A549 treated with ZK216348 at 1 μM for 4 hours (cell line): ENCODE measurements at places on chromosomes 12 and 14. TPM values are rescaled to one million over a fixed set of nuclear protein-coding genes. Genes with fewer than 3 reads are reported as not detected.

Gene SLC2A14
- total RNA-seq: 0.12 to 0.14 TPM (median 0.13 TPM) in 3 of 5 replicates, not detected in the others

Gene HOXC13
- 11.6 to 22.7 TPM (median 15.6 TPM) in 5 replicates for total RNA-seq

Gene ADAM21
- total RNA-seq: not detected in 5 replicates

Gene ACSS3
- total RNA-seq: 0.04 to 0.06 TPM in 2 of 5 replicates, not detected in the others

Gene CIT
- total RNA-seq: 10.5 to 16.3 TPM (median 13.4 TPM) in 5 replicates

Gene KLRF1
- total RNA-seq: not detected in 5 replicates

Gene KRT8
- 3,219 to 4,452 TPM (median 4,030 TPM) in 5 replicates for total RNA-seq

Gene PLBD1
- 4.1 to 6.1 TPM (median 5.3 TPM) in 5 replicates for total RNA-seq

Gene BCL2L2
- 15.2 to 23.4 TPM (median 20.0 TPM) in 5 replicates for total RNA-seq

Gene TMEM52B
- 0.05 to 0.25 TPM in 2 of 5 replicates, not detected in the others for total RNA-seq

Gene AICDA
- 0.12 to 0.31 TPM (median 0.22 TPM) in 4 of 5 replicates, not detected in the other for total RNA-seq

Gene MEG3
- 40.4 to 74.4 TPM (median 63.5 TPM) in 5 replicates for total RNA-seq

Gene APOF
- total RNA-seq: not detected in 5 replicates

Gene RNASE13
- not detected in 5 replicates for total RNA-seq

Gene DCTN2
- total RNA-seq: 120 to 142 TPM (median 127 TPM) in 5 replicates

Gene NFATC4
- 0.15 to 0.36 TPM (median 0.25 TPM) in 4 of 5 replicates, not detected in the other for total RNA-seq

Gene BICDL1
- 2.5 to 4.7 TPM (median 4.5 TPM) in 5 replicates for total RNA-seq

Gene COCH
- 21.0 to 34.9 TPM (median 24.5 TPM) in 5 replicates for total RNA-seq

Gene TGM1
- 0.72 to 1.3 TPM (median 0.74 TPM) in 5 replicates for total RNA-seq

Gene RNASE7
- not detected in 5 replicates for total RNA-seq

Gene PFDN5
- 459 to 605 TPM (median 496 TPM) in 5 replicates for total RNA-seq

Gene SPRYD4
- 1.5 to 2.0 TPM (median 1.9 TPM) in 5 replicates for total RNA-seq
